SK-N-DZ (cell line): ENCODE measurements at places on chromosomes 2 and 18.

DNA sequence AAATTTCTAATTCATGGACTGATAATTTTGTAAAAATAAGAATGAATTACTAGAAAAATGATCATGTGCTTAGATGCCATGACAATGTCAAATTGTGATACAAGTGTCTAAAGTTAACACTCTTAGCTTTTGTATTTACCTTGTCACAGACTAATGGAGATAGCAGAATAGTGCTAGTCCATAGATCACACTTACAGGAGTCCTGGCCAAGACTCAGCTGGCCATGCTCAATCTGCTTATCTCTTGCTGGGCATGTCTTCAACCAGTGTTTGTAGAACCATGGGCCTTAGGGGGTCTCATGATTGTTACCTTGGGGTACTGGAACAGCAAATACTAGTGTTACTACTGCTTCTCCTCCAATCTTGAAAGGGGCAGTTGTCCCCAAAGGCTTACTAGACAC, 44.0 kb downstream of the TET3 start:
- no peak for DNase-seq

DNA sequence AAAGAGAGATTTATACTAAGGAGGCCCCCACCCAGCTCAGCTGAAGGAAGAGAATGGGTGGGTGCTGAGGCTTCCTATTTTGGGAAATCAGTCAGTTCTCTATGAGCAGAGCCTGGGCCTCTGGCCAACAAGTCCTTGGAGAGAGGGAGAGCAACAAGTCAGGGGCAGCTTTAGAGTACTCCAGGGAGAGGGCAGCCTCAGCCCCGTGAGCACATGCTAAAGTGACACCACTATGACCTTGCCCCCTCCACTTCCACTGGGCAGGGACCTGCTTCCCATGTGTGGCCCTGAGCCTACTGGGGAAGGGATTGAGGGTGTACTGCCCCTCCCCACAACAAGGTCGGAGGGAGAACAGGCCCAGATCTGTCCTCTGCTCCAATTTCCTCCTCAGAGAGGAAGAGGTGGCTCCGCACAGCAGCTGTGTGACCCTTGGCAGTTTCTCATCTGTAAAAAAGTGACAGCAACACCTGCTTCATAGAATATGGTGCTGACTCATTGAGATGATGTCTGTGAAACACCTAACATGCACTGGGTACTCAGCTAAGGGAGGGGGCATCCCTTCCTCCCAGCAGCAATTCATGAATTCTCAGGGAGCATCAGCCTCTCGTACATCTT, 72.9 kb downstream of the CLHC1 start:
- DNase-seq, result no peak

DNA sequence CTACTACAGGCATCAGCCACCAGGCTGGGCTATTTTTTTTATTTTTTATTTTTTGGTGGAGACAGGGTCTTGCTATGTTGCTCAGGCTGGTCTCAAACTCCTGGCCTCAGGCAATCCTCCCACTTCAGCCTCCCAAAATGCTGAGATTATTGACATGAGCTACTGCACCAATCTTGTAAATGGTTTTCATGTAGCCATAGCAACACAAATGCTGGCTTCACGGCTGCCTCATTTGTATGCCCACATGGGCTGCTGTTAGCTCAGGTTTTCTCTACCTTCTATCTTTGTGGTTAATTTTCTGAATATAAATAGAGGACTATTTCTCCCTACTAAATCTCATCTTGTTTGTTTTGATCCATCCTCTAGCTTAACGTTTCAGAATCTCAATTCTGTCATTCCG, 58.2 kb downstream of the PLEKHM3 start:
- no peak for DNase-seq

- no peak for DNase-seq
These were observed 21.0 kb downstream of the CHST10 start for GRCh38 chr2:100396483-100396882.

DNA sequence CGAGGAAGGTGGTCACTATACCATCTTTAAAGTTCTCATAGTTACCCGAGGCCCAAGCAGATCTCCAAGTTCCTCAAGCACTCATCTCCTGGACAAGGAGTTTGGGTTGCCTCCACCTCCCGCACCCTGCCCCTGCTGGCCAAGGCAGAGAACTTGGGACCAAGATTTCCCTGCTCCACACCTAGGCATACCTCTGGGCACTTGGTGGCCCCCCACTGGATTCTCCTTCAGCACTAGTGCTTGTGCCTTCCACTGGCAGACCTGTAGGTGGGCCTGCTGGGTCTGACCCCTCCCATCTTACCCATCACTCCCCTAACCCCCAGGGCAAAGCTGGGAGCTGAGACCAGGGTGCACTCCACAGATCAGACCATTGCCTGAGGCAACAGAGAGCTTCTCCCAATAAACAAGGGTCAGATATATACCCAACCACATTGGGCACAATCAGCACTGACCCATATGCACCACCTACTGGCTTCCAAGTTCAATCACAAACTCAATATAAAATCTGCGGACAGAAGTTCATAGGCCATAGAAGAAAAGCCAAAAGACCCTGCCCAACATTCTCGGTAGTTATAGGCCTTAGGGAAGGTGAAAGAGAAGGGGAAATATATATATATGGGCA, 244.2 kb downstream of the EXOC6B start:
- DNase-seq, result peak; percentile 4

- no peak for DNase-seq
These were observed 129.1 kb upstream of the DOCK10 start for GRCh38 chr2:225171350-225171749.

GRCh38 chr2:177042311-177042710, 170.3 kb upstream of the HNRNPA3 start:
- DNase-seq, result no peak

- no peak for DNase-seq
These were observed 501.8 kb downstream of the EIPR1 start for GRCh38 chr2:2875831-2876230.

GRCh38 chr18:56967035-56967434, 179.9 kb upstream of the BOD1L2 start:
- DNase-seq, result no peak

DNA sequence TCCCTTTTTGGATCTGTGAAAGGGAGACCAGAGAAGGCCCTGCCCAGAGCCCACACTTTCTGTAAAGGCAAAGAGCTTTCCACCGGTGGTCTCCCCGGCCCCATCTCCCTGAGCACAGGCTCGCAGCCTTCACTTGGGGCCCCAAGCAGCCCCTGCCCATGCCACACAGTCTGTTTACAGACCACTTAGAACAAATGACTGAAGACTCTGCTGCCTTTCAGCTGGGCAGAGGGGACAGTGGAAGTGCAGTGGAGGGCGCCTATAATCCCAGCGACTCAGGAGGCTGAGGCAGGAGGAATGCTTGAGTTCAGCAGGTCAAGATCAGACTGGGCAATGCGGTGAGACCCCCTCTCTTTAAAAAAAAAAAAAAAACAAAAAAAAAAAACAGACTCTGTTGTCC, 28.9 kb downstream of the SERTAD2 start:
- no peak for DNase-seq

DNA sequence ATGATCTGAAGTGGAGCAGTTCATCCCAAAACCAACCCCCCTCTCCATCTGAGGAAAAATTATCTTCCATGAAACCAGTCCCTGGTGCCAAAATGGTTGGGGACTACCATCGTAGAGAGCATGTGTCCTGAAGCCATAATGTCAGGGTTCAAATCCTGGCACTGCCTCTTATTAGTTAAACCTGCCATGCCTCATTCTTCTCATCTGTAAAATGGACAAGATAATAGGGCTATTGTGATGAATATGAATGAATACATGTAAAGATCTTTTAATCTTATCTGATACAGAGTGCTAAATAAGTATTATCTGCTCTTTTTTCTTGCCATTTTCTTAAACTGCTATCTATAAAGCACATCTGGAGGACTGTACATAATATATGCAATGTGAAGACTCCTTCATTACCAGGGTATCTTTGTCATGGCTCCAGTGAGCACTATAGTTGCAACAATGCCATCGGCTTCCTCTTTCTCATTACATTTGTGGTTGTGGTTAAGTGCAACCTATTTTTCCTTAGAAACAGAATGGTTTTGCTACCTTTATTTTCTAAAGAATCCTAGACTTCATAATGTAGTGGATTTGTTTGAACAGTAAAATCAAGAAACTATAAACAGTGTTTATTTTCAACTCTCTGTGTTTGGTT, 27.0 kb downstream of the MFSD6 start:
- no peak for DNase-seq

- DNase-seq, result no peak
These were observed 29.6 kb upstream of the ATL2 start for GRCh38 chr2:38406597-38407110.

- DNase-seq, result no peak
These were observed 4.7 kb downstream of the ACVR1 start for GRCh38 chr2:157871415-157871814.

GRCh38 chr2:171347591-171348032, 86.2 kb downstream of the METTL8 start:
- no peak for DNase-seq

GRCh38 chr2:128084757-128085156, 6.2 kb upstream of the UGGT1 start:
- no peak for DNase-seq

GRCh38 chr2:30923623-30924022, 116.4 kb upstream of the CAPN13 start:
- DNase-seq, result no peak

DNA sequence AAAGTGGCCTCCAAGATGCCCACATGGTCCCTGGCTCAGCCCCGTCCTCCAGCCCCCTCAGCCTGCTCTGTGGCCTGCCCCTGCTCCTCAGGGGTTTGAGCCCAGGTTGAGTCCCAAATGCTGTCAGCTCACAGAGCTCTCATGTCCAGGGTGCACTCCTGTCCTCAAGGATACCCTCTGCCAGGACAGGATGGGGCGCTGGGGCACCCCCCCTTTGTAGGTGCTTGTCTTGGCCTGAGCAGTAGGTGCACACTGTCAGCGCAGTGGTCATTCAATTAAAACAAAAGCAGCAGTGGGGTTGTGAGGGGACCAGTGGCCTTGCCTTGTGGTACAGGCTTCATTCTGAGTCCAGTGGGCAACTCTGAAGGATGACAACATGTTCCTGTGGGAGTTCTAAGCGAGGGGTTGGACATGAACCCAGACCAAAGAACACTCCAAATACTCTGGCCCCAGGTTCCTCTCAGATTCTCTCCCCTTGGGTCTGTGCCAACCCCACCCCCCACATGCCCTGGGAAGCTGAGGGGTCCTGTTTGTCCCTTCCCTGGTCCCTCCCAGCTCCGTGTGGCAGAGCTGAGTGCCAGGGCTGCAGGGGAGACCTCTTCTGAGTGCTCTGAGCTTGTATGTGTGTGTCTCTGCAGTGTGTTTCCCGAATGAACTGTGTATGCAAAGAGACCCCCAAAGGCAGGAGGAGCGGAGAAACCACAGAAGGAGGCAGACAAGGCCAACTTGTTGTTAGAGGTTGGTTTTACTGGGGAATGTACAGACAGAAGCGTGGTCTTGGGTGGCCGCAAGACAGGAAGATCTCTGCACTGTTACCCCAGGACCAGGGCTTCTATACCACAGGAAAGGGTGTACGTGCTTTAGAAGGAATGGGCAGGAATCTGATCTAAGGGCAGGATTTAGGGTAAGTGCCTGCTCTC, 155.6 kb upstream of the HS6ST1 start:
- DNase-seq, result no peak

GRCh38 chr18:53093636-53094035, 753.6 kb downstream of the DCC start:
- no peak for DNase-seq

GRCh38 chr18:69557282-69557681, 156.6 kb downstream of the DOK6 start:
- DNase-seq, result no peak

- DNase-seq, result no peak
These were observed 11.0 kb downstream of the IL18R1 start for GRCh38 chr2:102366406-102367112.

DNA sequence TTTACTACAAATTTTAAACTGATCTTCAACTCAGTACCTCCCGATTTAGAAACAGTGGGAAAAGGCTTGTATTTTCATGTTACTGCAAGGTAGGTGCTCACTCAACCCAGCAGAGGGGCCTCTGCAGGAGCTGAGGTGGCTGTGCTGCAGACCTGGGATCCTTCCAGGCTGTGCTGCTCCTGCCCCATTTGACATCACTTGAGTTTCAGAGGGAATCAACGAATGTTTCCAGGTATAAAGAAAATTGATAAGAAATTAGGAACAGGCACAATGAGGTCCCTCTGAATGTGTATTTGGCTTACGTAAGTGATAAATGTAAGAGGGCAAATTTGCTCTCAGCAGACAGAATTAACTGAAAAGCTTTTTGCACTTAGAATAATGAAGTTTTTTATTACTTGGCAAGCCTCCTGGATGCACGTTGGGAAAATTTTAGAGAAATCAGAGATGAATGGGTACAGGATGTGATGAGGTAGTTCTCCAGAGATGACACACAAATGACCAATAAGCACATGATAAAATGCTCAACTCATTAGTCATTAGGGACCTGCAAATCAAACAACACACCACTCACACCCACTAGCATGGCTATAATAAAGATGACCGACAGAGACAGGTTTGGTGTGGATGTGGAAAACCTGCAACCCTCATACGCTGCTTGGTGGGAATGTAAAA, 114.0 kb downstream of the NOL10 start:
- no peak for DNase-seq

GRCh38 chr2:150100336-150100735, 387.1 kb downstream of the RND3 start:
- no peak for DNase-seq

GRCh38 chr2:192007581-192008228, 160.8 kb upstream of the CAVIN2 start:
- DNase-seq, result no peak

- DNase-seq, result peak; percentile 29
These were observed 208.3 kb downstream of the ERBB4 start for GRCh38 chr2:212330263-212330662.

DNA sequence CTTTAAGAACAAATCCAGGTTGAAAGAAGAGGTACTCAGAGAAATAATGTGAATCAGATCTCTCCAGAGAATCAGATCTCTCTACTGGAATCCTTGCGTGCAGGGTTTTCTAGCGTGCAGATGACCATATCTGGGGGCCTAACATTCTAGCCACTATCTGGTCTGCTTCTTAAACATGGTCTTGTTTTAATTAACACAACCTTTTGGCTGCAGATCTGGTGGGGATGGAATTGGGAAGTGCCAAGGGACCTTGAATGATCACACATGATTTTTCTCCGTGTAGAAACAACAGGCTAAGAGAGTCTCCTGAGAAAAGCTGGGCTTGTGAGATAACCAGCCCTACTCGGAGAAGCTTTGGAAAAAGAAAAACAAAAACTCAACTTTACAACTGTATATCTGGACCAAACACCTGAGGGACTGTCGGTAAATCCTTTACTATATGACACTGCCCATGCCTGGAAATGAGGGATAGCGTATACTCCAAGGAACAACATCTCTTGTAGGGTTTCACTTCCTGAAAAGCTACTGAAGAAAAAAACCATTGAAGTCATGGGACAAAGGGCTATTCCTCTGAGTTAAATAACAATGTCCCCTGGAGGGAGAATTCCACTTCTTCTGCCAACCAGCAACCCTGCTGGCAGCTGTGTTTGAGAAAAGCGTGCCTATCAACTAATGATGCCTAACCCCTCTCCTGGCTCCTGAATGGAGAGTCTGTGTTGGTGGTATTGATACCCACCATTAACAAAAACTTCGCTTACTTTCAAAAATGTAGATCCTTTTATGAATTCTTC, 171.0 kb upstream of the REV1 start:
- DNase-seq, result no peak

- DNase-seq, result peak; percentile 28
These were observed 68.2 kb downstream of the ZNF516 start for GRCh38 chr18:76426737-76427305.

GRCh38 chr2:68837164-68837860, 33.9 kb downstream of the BMP10 start:
- no peak for DNase-seq

- DNase-seq, result no peak
These were observed 90.1 kb upstream of the SMAD2 start for GRCh38 chr18:48020337-48021250.

- DNase-seq, result no peak
These were observed 410.8 kb upstream of the FANCL start for GRCh38 chr2:58651930-58652329.
